ENCODE measurements at places on chromosomes 16 and 17. TPM values are rescaled to one million over a fixed set of nuclear protein-coding genes. Genes with fewer than 3 reads are reported as not detected.

GRCh38 chr17:64170286-64170685 lies 40.3 kb upstream of the ERN1 start:
- no peak for DNase-seq

DNA sequence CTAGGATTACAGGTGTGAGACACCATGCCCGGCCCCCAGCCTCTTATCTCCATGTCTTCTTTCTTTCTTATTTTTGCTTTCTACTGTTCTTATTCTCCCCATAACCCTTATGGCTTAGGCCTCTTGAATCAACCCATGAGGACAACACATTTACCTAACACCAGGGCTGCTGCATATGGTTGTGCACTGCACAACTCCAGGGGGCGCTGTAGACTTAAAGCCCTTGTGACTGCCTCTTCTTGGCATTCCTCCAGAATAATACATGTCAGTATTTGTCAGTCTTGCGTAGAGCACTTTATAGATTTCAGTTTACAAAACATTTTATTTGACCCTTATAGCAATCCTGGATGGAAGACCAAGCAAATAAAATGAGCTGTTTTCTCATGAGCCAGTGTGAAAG lies 225.0 kb upstream of the SALL1 start:
- no peak for DNase-seq

GRCh38 chr17:69773081-69773480 lies 301.9 kb upstream of the KCNJ16 start:
- DNase-seq, result peak; percentile 30

- no peak for DNase-seq
These were observed 32.5 kb downstream of the RNF135 start for GRCh38 chr17:31003225-31003866.

DNA sequence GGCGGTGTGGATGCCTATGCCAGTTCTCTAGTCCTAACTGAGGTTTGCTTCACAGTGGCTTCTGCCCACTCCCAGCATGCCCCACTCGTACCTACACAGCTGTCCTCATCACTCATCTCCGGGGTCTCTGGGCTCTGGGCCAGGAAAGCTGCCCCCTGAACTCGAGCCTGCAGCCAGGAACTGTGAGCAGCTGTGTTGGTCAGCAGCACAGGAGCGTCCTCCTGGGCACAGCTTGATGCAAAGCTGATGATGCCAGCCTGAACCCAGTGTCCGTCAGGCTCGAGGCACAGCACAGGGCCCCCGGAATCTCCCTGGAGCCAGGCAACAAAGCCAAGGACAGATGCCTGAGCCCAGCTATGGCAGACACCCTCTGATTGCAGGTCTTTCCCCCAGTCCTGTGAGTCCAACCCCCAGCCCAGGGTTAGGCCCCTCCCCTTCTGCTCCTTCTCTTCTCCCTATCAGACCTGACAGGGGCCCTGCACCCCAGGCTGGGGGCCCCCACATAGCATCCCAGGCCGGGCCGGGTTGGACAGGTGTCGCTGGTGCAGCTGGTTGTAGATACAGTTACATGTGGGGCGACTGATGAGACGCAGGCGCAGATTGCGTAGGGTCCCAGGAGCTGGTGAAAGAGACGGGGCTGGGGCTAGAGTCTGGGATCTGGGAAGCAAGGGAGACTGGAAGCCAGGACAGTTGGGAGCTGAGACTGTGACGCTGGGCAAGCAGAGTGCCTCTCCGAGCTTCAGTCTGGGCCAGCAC lies 2.7 kb downstream of the PRSS53 start:
- no peak for DNase-seq

GRCh38 chr17:17692353-17693252 lies 11.3 kb downstream of the RAI1 start:
- DNase-seq, result no peak

CACNA1G gene
- total RNA-seq, result 0.41 TPM

- DNase-seq, result no peak
These were observed 926 bp downstream of the MYH10 start for GRCh38 chr17:8629371-8630226.

- no peak for DNase-seq
These were observed 15.7 kb downstream of the WNT3 start for GRCh38 chr17:46802800-46803199.

DNA sequence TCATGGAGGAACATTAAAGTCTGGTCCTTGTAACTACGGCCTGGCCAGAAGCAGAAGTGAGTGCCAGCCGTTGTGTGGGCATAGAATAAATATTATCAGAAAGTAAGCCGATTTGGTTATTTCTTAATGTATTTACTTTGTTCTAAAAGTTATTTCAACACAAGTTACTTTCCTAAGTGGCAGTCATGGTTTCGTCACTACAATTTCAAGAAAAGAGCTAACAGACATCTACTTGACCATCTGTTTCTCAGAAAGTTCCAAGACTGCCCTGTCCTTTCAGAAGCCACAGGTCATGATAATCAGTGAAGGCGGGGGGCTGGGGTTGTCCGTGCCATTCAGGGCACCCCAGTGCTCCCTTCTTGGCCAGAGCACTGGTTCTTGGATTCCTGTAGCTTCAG lies 14.9 kb upstream of the FASN start:
- DNase-seq, result no peak

GRCh38 chr17:44795421-44795820 lies 34.7 kb downstream of the GJC1 start:
- no peak for DNase-seq

DNA sequence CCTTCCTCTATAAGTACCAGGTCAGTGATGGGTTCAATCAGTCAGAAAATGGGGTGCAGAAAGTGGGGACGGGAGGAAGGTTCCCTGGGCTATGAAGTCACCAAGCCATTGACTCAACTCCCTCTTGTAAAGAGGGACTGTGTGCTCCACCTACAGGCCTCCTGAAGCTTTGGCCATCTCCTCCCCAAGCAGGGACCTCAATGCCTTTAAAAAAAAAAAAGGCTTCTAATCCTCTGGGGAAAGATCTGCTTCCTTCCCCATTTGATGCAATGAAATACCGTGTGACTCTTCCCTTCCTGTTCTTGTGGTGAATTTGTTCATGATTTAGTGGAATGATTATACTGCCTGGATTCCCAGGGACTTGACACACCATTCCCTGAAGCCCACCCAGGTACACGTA lies 30.8 kb downstream of the VWA3A start:
- no peak for DNase-seq

DNA sequence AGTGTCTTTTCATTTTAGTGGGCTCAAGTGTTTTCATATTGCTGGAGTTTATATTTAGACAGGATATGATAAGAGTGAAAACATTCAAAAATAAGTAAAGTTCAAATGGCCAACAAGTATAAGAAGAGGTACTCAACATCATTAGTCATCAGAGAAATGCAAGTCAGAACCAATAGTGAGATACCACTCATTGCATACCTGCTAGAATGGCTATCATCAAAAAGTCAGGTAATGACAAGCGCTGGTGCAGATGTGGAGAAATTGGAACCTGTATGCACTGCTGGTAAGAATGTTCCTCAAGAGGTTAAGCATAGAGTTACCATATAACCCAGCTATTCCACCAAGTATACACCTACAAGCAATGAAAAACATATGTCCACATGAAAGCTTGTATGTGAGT lies 87.8 kb downstream of the WNT3 start:
- no peak for DNase-seq

DNA sequence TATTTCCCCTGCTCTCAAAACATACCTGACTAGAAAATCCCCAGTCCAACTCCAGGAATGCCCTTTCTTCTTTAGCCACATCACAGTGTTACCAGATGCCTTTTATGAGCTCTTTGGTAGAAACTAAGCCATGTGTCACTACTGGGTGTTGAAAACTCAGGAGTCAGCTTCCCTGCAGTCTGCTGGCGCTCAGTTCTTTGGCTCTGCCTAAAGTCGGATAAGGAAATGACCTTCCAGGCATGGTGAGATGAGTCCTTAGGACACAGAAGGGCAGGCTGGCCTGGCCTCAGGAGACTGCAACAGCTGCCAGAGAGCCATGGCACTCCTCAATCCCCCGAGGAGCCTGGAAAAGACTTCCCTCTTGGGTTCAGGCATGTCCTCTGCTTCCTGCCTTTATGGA lies 89.1 kb downstream of the CDH13 start:
- DNase-seq, result peak; percentile 19

- peak; percentile 89 for DNase-seq
These were observed 245.9 kb downstream of the XYLT1 start for GRCh38 chr16:17224879-17225281.

NRN1L gene
- total RNA-seq, result not detected

CNGB1 gene
- total RNA-seq, result not detected

DNA sequence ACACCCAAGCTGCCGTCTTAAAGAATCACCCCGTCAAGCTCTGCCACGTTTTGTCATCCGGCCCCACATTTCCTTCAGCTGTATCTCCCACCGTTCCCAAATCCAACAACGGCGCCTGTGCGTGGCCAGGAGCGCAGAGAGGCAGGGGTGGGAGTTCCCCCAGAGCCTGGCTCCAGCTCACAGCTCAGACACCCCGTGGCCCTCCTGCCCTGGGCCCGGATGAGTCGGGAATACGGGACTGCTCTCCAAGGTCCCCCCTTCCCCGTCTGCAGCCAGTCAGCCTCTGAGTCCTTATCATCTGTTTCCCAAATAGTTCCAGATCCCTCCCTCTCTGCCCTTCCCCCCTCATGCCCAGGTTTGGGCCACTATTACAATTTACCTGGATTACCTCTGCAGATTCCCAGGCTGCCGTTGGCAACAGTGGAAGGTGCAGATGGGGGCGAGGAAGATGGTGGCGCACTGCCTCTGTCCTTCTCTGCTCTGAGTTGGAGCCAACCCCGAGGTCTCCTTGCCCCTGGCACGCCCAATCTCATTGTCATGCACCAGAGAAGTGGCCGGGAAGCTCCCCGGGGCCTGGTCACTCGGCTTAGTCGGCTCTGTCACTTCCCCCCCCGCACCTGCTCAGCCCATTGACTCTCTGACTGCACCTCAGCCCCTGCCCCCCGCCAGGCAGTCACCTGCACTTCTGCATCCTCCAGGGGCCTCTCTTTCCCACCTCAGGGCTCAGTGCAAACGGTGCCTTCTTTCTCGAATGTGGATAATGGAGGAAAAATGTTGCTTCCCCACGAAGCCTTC lies 18.3 kb upstream of the RPTOR start:
- DNase-seq, result no peak

BCO1 gene
- not detected for total RNA-seq

- no peak for DNase-seq
These were observed 41.6 kb downstream of the CDH1 start for GRCh38 chr16:68778551-68779231.

OTOP3 gene
- not detected for total RNA-seq

DNA sequence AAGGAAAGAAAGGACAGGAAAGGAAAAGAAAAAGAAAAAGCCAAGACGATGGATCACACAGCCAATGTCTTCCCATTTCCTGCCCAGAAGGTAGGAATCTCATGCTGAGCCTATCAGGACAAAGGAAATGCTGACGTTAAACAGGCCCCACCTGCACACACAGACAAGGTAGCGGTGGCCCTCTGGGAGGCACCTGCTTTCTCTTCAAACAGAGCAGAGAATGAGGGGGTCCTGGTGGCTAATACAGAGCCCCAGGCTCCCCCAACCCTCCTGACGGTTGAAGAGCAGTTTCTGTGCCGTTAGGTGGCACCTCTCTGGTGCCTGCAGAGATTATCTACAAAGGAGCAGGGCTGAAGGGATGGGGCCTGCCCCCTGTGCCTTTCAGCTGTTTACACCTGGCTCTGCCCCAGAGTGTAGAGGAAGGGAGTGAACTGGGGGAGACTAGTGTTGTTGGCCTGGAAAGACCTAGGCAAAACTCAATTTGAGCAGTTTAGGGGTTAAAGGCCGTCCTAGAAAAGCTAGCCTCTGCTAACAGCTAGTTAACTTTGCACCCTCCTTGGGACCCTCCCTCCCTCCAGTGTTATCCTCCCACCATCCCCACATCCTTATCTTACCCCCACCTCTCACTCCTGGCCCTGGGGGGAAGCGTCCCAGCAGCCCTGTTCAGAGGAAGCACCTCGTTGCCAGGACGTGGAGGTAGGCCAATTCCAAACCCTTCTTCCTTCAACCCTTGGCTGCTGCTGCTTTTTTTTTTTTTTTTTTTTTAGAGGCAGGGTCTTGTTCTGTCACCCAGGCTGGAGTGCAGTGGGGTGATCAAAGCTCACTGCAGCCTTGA lies 56.3 kb downstream of the ARHGAP27 start:
- no peak for DNase-seq

GRCh38 chr16:55534756-55535155 lies 25.9 kb downstream of the LPCAT2 start:
- peak; percentile 45 for DNase-seq

- DNase-seq, result no peak
These were observed 47.1 kb upstream of the SDK2 start for GRCh38 chr17:73691321-73691766.

ACSM2A gene
- not detected for total RNA-seq

DNA sequence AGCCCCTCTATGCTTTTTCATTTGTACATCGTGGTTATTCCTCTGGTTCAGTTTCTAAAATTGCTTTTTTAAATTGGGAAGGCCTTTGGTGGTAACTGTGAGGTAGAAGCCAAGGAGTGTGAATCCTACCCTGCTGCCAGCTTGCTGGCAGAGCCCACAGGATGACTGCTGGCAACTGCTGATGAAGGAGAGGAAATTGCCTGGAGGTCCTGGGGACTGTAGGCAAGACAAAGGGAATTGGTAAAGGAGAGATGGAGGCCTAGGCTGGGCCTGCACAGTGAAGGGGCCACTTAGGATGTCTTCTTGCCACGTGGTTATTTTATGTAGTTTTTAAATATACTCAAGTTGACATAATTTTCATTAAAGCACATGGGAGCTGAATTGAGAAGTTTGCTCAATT lies 15.8 kb downstream of the C17orf58 start:
- DNase-seq, result no peak

GAS2L2 gene
- total RNA-seq, result not detected

- DNase-seq, result peak; percentile 74
These were observed 31.8 kb downstream of the USP7 start for GRCh38 chr16:8931859-8932258.

RNF227 gene
- total RNA-seq, result 2.8 TPM

- DNase-seq, result no peak
These were observed 118.2 kb upstream of the SMURF2 start for GRCh38 chr17:64780096-64781013.

SLC5A11 gene
- total RNA-seq, result not detected

GRCh38 chr17:29608986-29609385 lies 13.7 kb downstream of the CORO6 start:
- no peak for DNase-seq

DNA sequence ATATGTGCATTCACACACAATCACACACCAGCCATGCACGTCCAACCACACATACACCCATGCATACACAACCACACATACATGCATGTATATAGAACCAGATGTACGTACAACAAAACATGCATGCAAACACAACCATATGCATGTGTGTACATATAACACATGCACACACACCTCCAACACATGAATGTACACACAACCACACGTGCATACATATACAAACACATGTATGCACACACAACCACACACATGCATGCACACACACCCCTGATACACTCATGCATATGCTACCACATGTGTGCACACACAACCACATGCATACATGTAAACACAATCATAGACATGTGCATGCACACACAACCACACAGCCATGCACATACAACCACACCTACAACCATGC lies 52.0 kb upstream of the SDK2 start:
- no peak for DNase-seq

DNA sequence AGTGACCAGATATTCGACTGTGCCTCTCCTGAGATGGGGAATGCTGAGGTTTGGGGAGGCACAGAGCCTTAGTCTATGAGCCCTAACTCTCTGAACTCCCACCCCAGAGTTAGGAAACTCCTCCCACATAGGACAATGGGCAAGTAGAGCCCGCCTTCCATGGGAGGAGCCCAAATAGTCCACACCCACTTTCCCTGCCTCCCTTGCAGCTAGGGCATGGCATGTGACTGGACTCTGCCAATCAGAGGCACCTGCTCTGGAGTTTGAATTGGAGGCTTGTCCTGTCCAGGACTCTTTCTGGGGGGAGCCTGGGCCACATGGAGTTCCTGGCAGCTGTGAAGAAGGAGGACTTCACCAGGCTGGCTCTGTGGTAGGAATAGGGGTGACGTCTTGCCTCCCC lies 48.4 kb downstream of the SOCS1 start:
- DNase-seq, result no peak

Data from fibroblast of the aortic adventitia (primary cell).